ENCODE measurements at places on chromosomes 7 and 10.

DNA sequence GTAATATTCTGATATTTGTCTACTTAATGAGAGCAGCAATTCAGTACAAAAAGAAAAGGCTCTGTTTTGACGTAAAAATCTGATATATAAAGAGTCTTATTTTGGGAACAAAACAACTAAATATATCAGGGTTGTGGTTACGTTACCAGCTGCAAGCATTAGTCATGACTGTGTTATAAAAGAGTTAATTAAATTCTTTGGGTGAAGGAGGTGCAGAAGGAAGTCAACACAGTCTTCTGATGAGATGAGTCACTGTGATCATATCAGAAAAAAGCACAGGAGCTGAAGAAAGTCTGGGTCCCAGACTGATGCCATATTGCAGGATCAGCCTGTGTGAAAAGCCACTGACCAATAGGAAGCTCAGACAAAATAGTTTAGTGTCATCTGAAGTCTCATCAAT, 234.3 kb upstream of the TEX47 start:
- peak; percentile 86 for DNase-seq

DNA sequence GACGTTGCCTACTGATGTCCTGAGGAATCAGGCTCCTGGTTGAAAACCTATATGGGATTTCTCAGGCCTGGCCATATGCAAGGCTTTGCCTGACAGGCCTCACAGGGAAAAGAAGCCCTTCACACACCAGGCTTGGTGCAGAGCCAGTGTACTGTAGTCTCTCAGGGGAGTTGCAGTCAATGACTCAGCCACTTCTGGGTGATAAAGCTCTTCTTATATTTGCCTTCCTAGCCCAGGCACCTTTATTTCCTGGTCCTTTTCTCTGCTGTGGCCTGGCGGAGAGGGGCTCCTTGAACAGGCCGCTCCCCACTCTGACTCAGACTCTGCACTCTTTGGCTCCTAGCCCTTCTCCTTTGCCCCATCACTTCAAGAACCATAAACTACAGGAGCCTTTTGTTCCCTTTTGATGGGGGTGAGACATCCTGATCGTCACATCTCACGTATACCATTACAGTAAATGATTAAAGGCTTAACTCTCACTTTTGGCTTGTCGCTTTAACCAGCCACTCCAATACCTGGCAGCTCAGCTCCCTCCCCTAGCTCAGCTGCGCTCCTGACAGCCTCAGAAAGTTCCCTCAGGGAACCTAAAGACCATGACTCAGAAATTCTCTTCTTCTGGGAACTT, 33.5 kb downstream of the DPY19L1 start:
- DNase-seq: peak; percentile 99

DNA sequence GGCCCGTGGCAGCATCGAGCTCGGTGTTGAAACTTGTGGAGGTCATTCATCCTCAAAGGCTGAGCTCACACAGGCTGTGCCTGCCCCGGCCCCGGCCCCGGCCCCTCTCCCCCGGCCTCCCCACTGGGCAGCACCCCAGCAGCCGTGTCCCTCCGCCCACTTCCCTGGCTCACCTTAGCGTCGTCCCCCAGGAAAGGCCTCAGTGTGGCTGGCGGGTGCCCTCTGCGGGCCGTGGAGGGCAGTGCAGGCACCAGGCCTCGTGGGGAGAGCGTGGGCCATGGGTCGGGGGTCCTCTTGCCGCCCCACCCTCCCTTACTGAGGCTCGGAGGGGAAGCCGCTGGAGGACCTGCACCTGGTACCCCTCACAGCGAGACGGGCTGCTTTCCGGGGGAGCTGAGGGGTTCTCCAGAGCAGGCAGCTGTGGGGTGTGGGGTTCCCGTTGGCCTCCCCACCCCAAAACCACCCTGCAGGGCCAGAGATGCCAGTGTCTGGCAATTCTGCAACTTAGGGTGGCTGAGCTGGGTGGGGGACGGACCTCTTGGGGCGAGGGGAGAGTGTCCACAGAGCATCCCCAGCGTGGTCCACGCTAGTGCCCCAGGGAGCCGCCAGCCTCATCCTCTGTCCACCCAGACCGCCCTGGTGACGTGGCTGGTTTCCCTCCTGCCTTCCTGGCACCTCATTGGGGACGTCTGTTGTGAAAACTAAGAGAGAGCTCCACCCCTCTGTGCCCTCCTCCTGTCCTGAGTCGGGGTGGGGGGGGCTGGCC, 44.2 kb upstream of the DPYSL4 start:
- DNase-seq: no peak

DNA sequence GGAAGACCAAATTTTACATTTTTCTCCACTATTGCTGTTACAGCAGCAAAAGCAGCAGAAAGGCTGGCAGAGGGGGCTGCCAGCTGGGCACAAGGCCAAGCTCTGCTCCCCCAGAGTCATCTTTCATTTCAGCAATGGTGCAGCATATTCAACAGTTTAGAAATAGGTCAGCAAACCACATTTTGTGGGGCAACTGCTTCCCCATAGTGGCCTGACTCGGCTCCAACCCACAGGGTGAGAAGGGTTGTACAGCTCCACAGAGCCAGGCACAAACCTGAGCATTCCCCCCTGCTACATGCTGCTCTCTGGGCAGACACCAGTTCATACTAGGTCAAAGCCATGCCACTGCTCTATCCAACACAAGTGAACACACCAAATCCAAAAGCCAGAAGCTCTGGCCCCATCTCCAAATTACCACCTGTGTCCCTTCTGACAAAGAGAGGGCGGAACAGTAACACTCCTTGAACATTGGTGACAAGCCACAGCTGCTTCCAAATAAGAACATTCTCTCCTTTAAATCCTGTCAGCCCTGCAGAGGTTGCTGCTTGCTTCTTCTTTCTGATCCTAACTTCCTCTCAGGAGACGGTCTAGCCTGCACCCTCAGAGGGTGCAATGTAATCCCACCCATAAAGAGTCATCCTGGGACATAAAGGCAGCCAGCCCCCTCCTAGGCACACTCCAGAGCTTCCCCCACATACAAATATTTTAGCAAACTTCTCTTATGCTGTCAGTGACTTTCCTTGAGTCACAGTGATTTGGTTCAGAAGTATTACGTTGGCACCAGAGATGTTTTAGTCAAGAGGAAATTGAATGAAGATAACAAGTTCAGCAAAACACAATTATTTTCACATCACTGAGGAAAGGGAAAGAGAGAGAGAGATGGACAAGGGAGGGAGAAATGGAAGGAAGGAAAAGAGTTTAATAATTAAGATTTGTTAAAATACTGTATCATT, 39.0 kb upstream of the SLIT1 start:
- no peak for DNase-seq

GRCh38 chr10:21885940-21886339, 117.6 kb downstream of the DNAJC1 start:
- DNase-seq: no peak

GRCh38 chr7:18574676-18575075, 79.1 kb downstream of the HDAC9 start:
- DNase-seq: no peak

- DNase-seq: no peak
Observed at GRCh38 chr7:7166318-7166717, 16.0 kb upstream of the C1GALT1 start.

All from renal cortical epithelial cell (primary cell).